Fibroblast of the aortic adventitia (primary cell): ENCODE measurements at places on chromosomes 4 and X.
A peak's percentile ranks its signal among the peaks of the same experiment; 100 is the strongest.

- no peak for DNase-seq
Measured at GRCh38 chrX:19875050-19875431, 12.4 kb downstream of the SH3KBP1 start.

- DNase-seq = no peak
Measured at GRCh38 chr4:89619206-89619962, 217.6 kb downstream of the SNCA start.

DNA sequence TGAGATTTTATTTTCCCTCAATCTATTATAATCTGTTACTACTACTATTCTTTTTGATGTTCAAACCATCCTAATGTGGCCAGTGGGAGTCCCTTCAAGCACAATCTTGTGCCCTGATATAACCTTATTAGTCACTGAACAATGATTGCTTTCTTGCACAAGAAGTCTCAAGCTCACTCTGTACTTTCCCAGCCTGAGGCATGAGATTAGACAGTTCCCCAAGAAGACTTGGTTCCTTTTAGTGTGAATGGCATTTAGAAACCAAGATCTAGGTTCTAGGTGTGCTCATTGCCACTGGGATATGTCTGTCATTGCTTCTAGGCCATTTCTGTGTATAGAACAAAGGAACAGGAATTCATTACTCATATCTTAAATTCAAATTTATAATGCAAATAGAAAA is 28.0 kb upstream of the RBM41 start:
- DNase-seq = peak; percentile 11

- no peak for DNase-seq
Measured at GRCh38 chr4:960140-960635, 13.2 kb downstream of the DGKQ start.

- no peak for DNase-seq
Measured at GRCh38 chr4:119933606-119934005, 133.0 kb downstream of the MAD2L1 start.

DNA sequence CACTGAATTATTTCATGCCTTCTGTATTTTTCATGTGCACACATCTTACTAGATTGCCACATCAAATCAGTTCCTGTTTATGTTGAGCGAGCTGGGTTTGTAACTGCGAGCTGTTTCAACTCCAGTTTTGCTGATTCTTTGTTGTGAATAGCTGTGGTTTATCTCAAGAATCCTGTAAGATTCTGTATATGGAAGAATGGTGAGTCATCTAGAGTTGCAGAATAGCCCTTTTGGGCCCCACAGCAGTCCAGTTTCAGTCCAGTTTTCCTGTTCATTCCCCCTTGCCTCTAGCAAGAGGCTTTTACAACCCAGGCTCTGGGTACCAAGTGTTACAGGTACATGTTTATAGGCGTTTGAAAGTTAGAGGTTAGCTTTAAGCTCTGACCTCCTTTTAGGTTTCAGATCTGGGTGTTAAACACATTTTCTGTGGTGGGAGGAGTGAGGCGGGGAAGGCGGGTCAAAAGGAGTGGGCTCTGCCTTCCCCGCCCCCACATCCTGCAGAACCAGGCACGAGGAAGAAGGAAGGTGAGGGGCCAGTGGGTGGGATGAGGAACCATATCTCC is 32.7 kb downstream of the TBC1D14 start:
- DNase-seq = peak; percentile 96

GRCh38 chr4:18529482-18529881 is 507.9 kb upstream of the LCORL start:
- DNase-seq = no peak

- peak; percentile 88 for DNase-seq
Measured at GRCh38 chrX:24259544-24260240, 54.2 kb downstream of the SUPT20HL2 start.

- peak; percentile 33 for DNase-seq
Measured at GRCh38 chrX:47707031-47707780, 48.2 kb upstream of the UXT start.

DNA sequence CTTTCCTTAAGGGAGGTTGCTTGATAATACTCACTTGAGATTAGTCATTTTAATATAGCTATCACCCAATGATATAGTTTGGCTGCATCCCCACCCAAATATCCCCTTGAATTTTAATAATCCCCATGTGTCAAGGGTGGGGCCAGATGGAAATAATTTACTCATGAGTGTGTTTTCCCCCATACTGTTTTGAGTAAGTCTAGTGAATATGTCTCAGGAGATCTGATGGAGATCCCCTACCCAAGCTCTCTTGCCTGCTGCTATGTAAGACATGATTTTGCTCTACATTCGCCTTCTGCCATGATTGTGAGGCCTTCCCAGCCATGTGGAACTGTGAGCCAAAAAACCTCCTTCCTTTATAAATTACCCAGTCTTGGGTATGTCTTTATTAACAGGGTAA is 539.7 kb upstream of the GRID2 start:
- DNase-seq = no peak

GRCh38 chr4:88526221-88526815 is 2.7 kb upstream of the PYURF start:
- DNase-seq = peak; percentile 40

DNA sequence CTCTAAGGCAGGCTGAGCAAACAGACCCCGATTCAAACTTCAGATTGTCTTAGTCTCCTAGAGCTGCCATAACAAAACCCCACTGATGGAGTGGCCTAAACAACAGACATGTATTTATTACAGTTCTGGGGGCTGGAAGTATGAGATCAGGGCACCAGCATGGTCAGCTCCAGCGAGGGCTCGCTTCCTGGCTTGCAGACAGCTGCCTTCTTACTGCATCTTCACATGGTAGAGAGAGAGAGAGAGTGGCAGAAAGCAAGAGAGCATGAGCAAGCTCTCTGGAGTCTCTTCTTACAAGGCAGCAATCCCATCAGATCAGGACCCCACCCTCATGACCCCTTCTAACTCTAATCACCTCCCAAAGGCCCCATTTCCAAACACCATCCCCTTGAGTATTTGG is 22.3 kb upstream of the SORCS2 start:
- DNase-seq = no peak

DNA sequence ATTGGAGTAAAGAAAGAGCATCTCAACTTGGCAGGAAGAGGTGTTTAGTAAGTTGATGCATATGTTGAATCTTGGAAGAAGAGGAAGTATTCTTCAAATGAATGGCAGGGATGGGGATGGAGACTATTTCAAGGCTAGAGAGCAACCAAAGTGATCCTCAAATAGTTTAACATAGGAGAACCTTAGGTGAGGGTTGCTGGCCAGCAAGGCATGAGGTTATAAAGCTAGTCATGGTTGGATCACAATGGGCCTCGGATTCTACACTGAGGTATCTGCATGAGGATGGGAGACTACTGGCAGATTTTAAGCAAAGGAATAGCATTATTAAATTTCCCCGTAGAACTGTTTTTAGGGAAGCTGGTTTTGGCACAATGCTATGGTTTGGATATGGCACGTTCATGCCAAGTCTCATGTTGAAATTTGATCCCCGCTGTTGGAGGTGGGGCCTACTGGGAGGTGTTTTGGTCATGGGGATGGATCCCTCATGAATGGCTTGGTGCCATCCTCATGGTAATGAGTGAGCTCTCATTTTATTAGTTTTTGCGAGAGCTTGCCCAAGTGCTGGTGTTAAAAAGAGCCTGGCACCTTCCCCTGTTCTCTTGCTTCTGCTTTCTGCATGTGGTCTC is 41.9 kb upstream of the ETNPPL start:
- no peak for DNase-seq

DNA sequence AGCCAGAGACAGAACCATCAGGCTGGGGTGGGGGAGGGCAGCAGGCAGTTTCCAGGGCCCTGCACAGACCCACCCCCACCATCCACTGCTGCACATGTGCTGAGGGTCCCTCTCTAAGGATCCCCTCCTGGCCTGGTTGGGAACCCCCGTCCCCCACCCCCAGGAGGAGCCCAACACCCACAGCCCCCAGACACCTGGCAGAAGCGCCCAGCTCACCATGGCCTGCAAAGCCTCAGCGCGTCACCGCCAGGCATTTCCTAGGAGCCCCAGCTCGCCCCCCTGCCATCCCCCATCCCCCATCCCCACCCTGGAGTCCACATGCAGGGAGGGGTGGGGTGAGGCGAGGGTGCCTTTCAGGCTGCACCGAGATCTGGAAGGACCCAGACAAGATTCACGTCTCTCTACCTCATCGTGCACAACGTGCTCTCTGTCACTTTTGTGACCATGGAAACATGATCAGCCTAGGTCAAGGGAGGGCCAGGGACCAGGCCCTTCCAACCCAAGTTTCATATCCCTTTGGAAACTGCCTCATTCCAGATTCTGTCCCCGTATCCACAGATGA is 9.3 kb downstream of the MXD4 start:
- DNase-seq = no peak

GRCh38 chrX:156004256-156004655 is 6.8 kb downstream of the IL9R start:
- DNase-seq = no peak

DNA sequence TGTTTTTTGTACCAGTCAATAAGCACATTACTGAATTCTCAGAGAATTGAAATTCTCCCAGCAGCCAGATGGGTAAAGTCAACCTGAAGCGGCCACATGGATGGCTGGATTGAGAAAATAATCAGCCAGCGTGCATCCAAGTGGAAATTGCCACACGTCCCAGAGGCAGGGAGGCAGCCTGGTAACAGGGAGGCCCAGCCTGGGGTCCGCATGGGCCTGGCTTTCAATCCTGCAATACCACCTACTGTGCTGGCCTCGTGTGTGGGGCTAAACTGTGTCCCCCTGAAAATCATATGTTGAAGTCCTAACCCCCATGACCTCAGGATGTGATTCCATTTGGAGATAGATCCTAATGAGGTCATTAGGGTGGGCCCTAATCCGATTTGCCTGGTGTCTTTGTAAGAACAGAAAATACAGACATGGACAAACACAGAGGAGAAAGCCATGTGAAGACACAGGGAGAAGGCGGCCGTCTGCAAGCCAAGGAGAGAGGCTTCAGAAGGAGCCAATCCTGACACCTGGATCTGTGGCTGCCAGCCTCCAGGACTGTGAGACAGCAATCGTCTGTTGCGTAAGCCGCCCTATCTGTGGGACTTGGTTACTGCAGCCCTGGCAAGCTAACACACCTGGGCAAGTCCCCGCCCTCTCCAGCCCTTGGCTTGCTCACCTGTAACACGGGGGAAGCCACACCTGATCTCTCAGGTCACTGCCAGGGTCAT is 90.3 kb downstream of the JAKMIP1 start:
- no peak for DNase-seq

DNA sequence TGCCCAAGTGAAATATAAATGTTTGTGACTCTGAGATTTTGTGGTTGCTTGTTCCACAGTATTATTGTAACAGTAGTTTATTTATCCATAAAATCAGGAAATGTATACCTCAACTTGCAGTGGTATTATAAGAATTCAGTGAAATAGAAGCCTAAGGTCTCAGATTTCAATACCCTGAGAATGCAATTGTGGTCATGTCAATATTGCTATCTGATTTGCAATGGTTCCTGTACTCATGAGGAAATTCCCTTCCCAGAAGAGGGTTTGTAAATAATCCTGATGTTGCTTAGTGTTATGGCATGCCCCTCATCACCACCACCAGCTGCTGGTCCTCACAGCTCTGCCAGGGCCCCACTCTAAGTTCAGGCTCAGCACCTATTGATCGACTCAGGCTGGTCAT is 67.8 kb downstream of the SLC34A2 start:
- DNase-seq = no peak

- DNase-seq = peak; percentile 33
Measured at GRCh38 chr4:121428721-121429120, 47.9 kb upstream of the QRFPR start.

- no peak for DNase-seq
Measured at GRCh38 chr4:76199664-76200211, 13.9 kb downstream of the SCARB2 start.

GRCh38 chrX:41472231-41472815 is 25.2 kb downstream of the NYX start:
- DNase-seq = no peak

DNA sequence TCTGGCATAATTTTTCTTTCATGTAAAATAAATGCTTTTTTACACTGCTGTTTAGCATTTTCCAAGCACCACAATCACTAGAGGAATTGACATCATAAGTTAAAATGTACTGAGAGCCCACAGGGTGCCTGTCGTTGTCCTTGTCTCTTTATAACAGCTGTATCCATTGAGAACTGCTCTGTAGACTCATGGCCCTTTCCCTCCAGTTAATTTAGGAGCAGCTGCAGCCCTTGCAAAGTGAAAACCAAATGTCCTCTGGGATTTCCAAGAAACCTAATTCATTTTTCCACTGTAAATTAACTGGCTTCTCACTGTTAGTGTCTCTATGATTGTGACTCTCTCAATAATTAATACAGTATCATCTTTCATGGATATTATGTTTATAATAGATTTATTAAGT is 185.9 kb downstream of the SLC4A4 start:
- no peak for DNase-seq

- peak; percentile 12 for DNase-seq
Measured at GRCh38 chr4:153464068-153464467, 2.1 kb upstream of the TMEM131L start.

- DNase-seq = no peak
Measured at GRCh38 chr4:27947302-27947701, 1086.7 kb downstream of the STIM2 start.

DNA sequence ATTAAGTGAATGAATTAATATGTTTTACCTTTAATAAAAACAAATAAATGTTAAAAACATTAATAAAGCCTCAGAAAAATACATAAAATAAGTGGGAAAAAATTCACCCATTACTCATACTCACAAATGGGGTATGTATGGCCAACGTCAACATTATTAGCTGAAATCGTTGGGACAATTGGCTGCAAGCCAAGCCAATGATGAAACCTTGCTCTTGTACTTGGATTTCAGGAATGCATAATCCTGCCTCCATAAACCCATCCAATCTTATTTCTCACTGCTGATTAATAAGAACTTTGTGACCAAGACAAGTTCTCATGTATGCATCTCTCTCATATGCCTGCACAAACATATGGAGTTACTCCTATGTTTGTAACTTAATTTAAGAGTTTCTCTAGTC is 35.3 kb upstream of the ADAMTS3 start:
- peak; percentile 56 for DNase-seq

DNA sequence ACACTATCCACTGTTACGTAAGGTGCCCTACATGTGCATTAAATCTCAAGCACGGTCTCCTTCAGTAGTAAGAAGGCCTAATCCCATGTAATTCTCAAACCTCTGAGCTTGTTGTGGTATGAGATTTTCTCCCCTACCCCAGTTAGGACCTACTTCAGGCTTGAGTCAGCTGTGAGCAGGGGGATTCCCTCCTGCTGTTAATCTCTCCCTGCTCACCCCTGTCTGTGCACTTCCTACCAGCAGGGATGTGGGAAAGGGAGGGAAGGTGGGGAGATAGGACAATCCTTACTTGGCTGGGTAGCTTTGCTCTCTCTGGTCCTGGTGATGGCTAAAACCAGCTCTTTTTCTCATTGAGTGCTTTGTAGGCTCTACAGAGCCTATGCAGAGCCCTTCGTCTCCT is 60.8 kb downstream of the PALLD start:
- DNase-seq = no peak

DNA sequence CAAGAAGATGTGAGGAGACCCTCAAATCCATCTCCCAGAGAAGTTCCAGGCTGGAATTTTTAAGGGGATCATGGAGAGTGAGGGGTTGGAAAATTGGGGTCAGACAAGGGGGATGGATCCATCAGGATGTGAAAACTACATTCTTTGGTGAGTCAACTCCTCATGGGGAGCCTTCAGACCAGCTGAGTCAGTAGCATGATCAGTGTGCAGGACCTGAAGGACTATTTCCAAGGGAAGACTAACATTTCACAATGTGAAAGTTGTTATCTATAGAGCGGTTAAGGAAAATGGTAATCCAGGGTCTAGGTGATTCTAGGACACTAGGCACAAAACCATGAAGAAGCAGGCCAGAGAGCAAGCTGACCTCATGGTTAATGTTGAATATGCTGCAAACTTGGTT is 38.6 kb upstream of the CEP135 start:
- DNase-seq = peak; percentile 30

- DNase-seq = no peak
Measured at GRCh38 chr4:168521721-168522120, 24.9 kb downstream of the PALLD start.
